Endothelial cell of coronary artery (primary cell): ENCODE measurements at places on chromosomes 11 and 22. TPM values are rescaled to one million over a fixed set of nuclear protein-coding genes. Genes with fewer than 3 reads are reported as not detected.

The TMA7B gene
- not detected in 2 replicates for total RNA-seq

The ADM2 gene
- under 0.01 and 1.3 TPM in 2 replicates for total RNA-seq

The OR5A1 gene
- total RNA-seq: not detected in 2 replicates

The NARS2 gene
- total RNA-seq: 16.3 and 16.4 TPM in 2 replicates

The MISFA gene
- total RNA-seq: 0.54 and 1.1 TPM in 2 replicates

The TTC38 gene
- 21.6 and 27.2 TPM in 2 replicates for total RNA-seq

The C11orf91 gene
- 0.38 and 0.54 TPM in 2 replicates for total RNA-seq

The FOSL1 gene
- total RNA-seq: 7.4 and 10.2 TPM in 2 replicates
